ENCODE measurements at places on chromosomes 16 and 17. TPM values are rescaled to one million over a fixed set of nuclear protein-coding genes. Genes with fewer than 3 reads are reported as not detected.
A peak's percentile ranks its signal among the peaks of the same experiment; 100 is the strongest.

DNA sequence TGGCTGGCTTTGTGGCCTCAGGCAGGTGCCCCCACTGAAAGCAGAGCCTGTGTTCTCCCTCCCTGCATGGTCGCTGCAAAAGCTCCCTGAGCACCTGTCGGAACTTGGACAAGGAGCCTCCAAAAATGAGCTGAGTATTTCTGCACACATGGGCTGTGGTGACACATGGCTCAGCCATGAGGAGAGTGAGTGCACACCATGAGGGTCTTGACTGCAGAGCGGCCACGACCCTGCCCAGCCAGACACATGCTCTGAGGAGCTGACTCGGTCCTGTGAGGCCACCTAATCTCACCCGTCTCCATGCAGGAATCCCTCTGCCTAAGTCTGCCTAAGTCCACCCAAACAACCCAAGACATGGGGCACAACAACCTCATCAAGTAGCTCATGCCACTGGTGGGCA lies 128.9 kb downstream of the DYNLRB2 start:
- H3K36me3 ChIP-seq = no peaks in the 10 kb centered on the region
- no peaks in the 10 kb centered on the region for H3K4me1 ChIP-seq
- H3K27ac ChIP-seq = no peak overlapping the region

Gene CDK5R1
- 3.6 TPM for total RNA-seq

- no peak for DNase-seq
- peaks cover 3% of the 10 kb centered on the region for H3K27me3 ChIP-seq
- no peaks in the 10 kb centered on the region for H3K36me3 ChIP-seq
- H3K4me3 ChIP-seq = no peak overlapping the region
- no peak overlapping the region for H3K27ac ChIP-seq
Observed at GRCh38 chr16:26078716-26079355, 387.1 kb downstream of the HS3ST4 start.

DNA sequence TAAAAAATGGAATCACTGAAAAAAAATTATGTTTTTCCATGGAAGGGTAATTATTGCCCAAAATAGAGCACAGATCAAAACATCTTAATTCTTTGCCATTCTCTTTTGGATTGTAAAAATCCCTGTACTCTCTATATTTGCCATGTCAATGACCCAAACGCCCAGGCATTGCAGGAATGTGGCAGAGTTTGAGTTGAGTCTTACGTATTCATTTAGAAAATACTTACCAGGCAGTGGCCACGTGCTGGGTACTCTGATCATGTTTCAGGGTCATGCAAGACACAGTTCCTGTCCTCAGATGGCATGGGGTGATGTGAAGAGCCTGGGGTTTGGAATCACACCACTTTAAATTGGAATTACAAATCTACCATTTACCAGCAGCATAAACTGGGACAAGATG lies 267.7 kb downstream of the ABCC12 start:
- no peak overlapping the region for H3K27ac ChIP-seq
- peak; percentile 30 for DNase-seq
- no peaks in the 10 kb centered on the region for H3K4me1 ChIP-seq

GRCh38 chr17:83203073-83203471 lies 123.7 kb downstream of the METRNL start:
- H3K4me1 ChIP-seq = peaks cover 21% of the 10 kb centered on the region
- no peak overlapping the region for H3K4me3 ChIP-seq
- peak; percentile 53 for DNase-seq

DNA sequence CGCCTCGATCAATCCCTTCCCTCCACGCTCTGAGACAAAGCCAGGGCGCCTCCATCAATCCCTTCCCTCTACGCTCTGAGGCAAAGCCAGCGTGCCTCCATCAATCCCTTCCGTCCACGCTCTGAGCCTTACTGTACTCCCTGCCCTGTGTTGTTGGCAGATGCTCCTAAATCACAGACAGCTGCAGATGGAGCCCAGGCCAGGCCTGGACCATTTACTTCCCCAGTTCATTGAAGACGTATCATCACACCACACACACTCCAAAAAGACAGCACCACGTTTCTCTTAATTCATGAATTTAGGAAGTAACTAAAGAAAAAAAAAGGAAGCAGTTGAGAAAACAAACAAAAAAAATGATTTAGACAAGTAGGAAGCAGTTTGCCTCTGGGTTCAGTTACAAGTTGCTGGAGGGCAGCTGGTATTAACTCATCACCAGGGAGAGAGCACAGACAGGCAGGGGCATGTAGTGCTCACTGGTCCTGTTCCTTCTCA lies 7.4 kb upstream of the CD300LD start:
- peaks cover 4% of the 10 kb centered on the region for H3K27me3 ChIP-seq
- no peaks in the 10 kb centered on the region for H3K36me3 ChIP-seq

- H3K4me1 ChIP-seq = no peaks in the 10 kb centered on the region
- H3K27ac ChIP-seq = no peak overlapping the region
- no peak for DNase-seq
- H3K36me3 ChIP-seq = no peaks in the 10 kb centered on the region
- no peak overlapping the region for H3K4me3 ChIP-seq
- no peaks in the 10 kb centered on the region for H3K27me3 ChIP-seq
Observed at GRCh38 chr16:31200821-31201568, 1.6 kb downstream of the PYCARD start.

DNA sequence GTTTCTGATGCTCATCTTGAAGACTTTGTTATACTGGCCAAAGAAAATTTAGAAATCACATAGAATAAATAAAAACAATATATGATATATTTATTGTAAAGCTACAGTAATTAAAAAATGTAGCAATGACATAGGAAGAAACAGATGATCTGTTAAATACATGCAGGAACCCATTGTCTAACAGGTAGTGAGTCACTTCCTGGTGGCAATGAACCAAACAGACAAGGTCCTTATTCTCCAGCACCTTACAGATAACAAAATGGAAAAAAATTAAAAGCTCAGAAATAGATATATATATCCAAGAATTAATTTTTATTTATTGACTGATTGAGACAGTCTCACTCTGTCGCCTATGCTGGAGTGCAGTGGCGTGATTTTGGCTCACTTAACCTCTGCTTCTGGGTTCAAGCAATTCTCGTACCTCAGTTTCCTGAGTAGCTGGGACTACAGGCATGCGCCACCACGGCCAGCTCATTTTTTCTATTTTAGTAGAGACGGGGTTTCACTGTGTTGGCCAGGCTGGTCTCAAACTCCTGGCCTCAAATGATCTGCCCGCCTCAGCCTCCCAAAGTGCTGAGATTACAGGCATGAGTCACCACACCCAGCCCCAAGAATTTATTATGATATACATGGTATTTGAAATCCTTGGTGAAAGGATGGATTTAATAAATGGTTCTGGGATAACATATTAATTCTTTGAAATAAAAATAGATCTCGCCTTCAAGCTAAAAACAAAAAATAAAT lies 7.5 kb downstream of the NETO2 start:
- no peak for DNase-seq
- H3K27me3 ChIP-seq = no peaks in the 10 kb centered on the region
- peaks cover 12% of the 10 kb centered on the region for H3K4me1 ChIP-seq
- H3K36me3 ChIP-seq = no peaks in the 10 kb centered on the region
- H3K27ac ChIP-seq = no peak overlapping the region

Gene PRAC1
- not detected for total RNA-seq

DNA sequence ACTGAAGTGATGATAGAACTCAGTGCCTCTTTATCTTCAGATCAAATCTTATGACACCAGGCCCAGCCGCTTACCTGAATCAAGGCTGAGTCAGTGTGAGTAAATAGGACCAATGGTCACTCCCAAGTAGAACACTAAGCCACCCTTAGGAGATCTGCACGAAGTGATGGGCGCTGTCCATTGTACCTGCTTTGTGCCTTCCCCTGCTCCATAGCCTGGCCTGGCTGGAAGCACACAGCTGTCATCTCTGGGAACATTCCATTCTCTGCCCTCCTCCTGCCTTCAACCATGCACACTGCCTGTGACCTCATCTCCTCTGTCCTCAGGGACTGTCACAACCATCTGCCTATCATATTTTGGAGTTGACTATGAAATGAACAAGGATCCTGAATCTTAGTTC lies 279.5 kb upstream of the ASIC2 start:
- no peaks in the 10 kb centered on the region for H3K27me3 ChIP-seq
- no peaks in the 10 kb centered on the region for H3K36me3 ChIP-seq
- no peaks in the 10 kb centered on the region for H3K4me1 ChIP-seq
- H3K4me3 ChIP-seq = no peak overlapping the region

GRCh38 chr17:82065638-82066303 lies at the start of gene DUS1L:
Gene DUS1L (minus strand): TSS chr17:82065804. CDS start chr17:82065059, 745 bp downstream.
- peak within 1 kb of the TSS; percentile 34 for H3K4me3 ChIP-seq
- no peaks in the 10 kb centered on the region for H3K27me3 ChIP-seq
- H3K27ac ChIP-seq = peak within 1 kb of the TSS; percentile 87
- peaks cover 17% of the 10 kb centered on the region for H3K36me3 ChIP-seq

GRCh38 chr17:82592767-82593589 lies 55.3 kb downstream of the WDR45B start:
- DNase-seq = peak; percentile 83
- H3K27ac ChIP-seq = peak overlapping the region; percentile 89
- peaks cover 31% of the 10 kb centered on the region for H3K4me1 ChIP-seq
- no peaks in the 10 kb centered on the region for H3K27me3 ChIP-seq
- H3K4me3 ChIP-seq = peak overlapping the region; percentile 69
- peaks cover 26% of the 10 kb centered on the region for H3K36me3 ChIP-seq

- no peak overlapping the region for H3K4me3 ChIP-seq
- H3K4me1 ChIP-seq = no peaks in the 10 kb centered on the region
- no peak overlapping the region for H3K27ac ChIP-seq
- H3K36me3 ChIP-seq = no peaks in the 10 kb centered on the region
Observed at GRCh38 chr17:42169351-42169750, 11.6 kb downstream of the KCNH4 start.

Gene SLC38A8
- total RNA-seq = not detected

DNA sequence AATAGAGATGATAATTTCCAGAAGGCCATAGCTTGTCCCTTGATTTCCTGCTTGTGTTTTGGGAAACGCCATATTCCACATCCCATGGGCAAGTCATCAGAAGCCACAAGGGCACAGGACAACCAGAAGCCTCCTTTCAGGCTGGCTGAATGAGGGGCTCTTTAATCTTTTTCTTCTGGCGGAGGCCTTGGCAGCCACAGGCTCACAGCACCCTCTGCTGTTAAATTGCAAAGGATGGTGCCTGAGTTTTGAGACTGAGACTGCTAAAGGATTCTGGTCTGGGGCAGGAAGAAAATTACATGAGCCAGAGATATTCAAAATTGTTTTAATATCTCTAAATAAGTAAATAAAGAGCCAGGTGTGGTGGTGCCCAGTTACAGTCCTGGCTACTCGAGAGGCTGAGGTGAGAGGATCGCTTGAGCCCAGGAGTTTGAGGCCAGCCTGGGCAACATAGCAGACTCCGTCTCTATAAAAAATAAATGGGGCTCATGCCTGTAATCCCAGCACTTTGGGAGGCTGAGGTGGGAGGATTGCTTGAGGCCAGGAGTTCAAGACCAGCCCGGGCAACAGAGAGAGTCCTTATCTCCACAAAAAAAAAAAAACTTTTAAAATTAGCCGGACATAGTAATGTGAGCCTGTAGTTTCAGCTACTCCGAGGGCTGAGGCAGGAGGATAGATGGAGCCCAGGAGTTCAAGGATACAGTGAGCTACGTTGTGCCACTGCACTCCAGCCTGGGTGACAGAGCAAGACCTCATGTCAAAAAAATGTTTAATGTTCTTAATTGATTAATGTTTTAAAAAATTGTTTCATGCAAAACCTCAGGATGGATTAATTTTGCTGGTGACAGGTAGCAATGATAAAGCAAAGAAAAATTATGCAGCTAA lies 26.3 kb downstream of the AARSD1 start:
- H3K4me3 ChIP-seq = no peak overlapping the region
- DNase-seq = peak; percentile 58
- H3K4me1 ChIP-seq = no peaks in the 10 kb centered on the region
- no peak overlapping the region for H3K27ac ChIP-seq
- no peaks in the 10 kb centered on the region for H3K27me3 ChIP-seq
- H3K36me3 ChIP-seq = no peaks in the 10 kb centered on the region

DNA sequence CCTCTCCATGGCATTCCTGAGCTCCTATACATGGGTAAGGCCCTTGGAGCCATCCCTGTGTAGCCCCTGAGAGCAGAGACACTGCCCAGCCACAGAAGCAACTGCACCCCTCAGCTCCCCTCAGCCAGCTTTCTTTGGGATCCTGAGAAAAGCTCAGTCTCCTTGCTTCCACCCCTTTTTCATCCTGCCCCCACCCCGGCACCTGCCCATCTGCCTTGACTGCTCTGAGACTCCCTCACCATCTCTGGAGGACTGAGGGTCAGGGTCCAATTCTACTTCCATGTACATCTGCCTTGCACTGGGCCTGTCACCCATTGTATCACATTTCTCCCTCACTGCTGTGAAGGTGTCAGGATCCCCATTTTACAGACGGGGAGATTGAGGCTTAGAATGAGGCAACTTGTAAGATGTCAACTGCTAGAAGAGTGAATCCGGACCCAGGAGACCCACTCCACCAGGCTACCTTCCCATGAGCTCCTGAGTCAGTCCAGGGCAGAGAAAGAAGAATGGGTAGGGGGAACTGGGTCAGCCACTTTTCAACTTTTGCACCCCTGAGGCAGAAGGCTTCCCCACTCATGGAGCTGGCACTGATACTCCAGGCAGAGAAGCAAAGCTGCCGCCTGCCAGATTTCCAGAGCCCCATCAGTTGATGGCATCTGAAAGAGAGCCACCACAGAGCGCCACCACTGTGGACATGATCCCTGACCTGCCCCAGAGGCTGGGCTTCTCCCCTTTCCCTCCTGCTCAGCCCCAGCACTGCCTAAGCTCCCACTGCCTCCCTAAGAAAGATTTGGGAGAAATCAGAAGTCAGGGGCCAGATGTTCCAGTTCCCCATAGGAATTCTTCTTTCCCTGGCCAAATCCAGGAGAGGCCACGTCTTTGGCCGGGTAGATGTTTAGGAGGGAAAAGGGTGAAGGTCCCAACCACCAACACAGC lies 135.4 kb downstream of the TMEM132E start:
- no peak for DNase-seq
- H3K36me3 ChIP-seq = no peaks in the 10 kb centered on the region
- peaks cover 4% of the 10 kb centered on the region for H3K27me3 ChIP-seq
- no peaks in the 10 kb centered on the region for H3K4me1 ChIP-seq
- no peak overlapping the region for H3K27ac ChIP-seq
- no peak overlapping the region for H3K4me3 ChIP-seq

- no peaks in the 10 kb centered on the region for H3K27me3 ChIP-seq
- H3K4me3 ChIP-seq = no peak overlapping the region
- DNase-seq = peak; percentile 82
- no peak overlapping the region for H3K27ac ChIP-seq
- peaks cover 62% of the 10 kb centered on the region for H3K4me1 ChIP-seq
Observed at GRCh38 chr17:19384723-19385391, 2.1 kb downstream of the MFAP4 start.

- DNase-seq = no peak
- H3K27me3 ChIP-seq = no peaks in the 10 kb centered on the region
- H3K4me3 ChIP-seq = no peak overlapping the region
- H3K4me1 ChIP-seq = no peaks in the 10 kb centered on the region
- H3K36me3 ChIP-seq = no peaks in the 10 kb centered on the region
- no peak overlapping the region for H3K27ac ChIP-seq
Observed at GRCh38 chr17:74343526-74344284, 17.7 kb downstream of the KIF19 start.

GRCh38 chr17:47888293-47888692 lies 7.7 kb upstream of the SP2 start:
- H3K4me3 ChIP-seq = no peak overlapping the region
- H3K27me3 ChIP-seq = no peaks in the 10 kb centered on the region
- DNase-seq = no peak
- H3K27ac ChIP-seq = no peak overlapping the region

Gene P3H4
- total RNA-seq = 38.1 TPM

Gene ARHGAP27
- 17.9 TPM for total RNA-seq

GRCh38 chr17:79188048-79188447 lies 113.4 kb downstream of the ENGASE start:
- no peaks in the 10 kb centered on the region for H3K4me1 ChIP-seq
- H3K27me3 ChIP-seq = peaks cover 47% of the 10 kb centered on the region
- no peak overlapping the region for H3K4me3 ChIP-seq
- DNase-seq = peak; percentile 22
- H3K27ac ChIP-seq = no peak overlapping the region
- H3K36me3 ChIP-seq = no peaks in the 10 kb centered on the region

- no peak overlapping the region for H3K4me3 ChIP-seq
- no peaks in the 10 kb centered on the region for H3K36me3 ChIP-seq
- DNase-seq = no peak
Observed at GRCh38 chr17:59327981-59328290, 3.5 kb upstream of the YPEL2 start.

Gene FAM171A2
- 2.0 TPM for total RNA-seq
